ENCODE measurements at places on chromosomes 2 and 18. TPM values are rescaled to one million over a fixed set of nuclear protein-coding genes. Genes with fewer than 3 reads are reported as not detected.

GRCh38 chr18:49081511-49082155 is 130.9 kb upstream of the SMAD7 start:
- DNase-seq, result no peak

GRCh38 chr18:59547581-59548182 is 149.5 kb downstream of the CCBE1 start:
- DNase-seq, result no peak

DNA sequence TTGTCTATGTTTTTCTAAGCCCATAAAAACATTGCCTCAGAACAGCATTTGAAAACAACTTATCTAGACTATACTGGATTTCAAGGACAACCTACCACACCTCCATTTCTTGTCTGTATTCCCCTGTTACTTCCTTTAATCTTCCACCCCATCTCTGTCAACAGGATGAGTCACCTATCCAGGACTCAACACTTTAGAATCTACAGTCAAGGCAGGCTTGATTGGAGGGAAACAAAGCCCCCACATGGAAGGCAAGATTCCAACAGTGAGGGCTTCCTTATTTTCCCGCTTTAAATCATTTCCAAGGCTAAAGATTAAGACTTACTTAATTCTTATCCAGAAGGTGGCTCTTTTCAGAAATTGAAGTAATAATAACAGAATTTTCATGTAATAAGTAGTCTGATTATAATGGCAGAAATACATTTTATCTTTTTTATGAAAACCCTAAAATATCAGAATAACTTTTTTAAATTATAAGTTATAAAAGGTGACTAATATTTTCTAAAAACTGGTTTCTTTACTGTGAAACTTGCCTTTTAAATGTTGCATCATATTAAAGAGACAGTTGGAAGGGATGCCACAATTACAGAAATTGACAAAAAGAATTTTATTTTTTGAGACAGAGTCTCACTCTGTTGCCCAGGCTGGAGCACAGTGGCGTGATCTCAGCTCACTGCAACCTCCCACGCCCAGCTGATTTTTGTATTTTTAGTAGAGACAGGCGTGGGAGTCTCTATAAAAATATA is 138.7 kb upstream of the CCDC150 start:
- no peak for DNase-seq

GRCh38 chr2:142380372-142380771 is 249.6 kb upstream of the LRP1B start:
- no peak for DNase-seq

DNA sequence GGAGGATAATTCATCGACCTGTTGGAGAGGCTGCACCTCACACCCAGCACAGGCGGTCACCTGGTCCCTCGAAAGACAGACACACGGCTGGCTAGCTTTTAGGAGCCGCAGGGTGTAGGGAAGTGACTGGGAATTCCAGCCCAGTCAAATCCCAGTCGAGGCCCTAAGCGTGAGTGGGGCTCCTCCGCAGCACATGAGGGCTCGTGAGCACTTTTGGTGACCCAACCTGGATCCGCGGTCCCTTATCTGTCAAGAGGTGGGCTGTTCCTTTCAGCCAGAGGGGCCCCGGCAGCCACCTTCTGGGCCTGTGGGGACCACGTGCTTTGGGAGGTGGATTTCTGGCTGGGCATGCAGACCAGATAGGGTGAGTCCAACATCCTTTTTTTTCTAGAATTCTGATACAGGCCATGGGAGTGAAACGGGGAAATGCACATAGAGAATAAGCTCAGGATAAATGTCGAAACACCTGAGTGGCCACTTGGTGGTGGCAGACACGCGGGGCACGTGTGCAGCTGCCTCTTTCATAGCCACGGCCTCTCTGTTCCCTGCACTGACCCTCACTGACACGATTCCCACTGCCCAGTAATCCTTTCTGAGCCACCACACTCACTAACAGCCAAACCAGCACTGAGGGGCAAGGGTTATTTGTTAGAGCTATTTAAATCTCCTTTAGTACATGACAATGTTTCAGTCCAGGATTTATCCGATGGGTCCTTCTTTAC is 148.4 kb upstream of the PXDN start:
- no peak for DNase-seq

GRCh38 chr2:224142397-224143312 is 103.6 kb upstream of the SERPINE2 start:
- no peak for DNase-seq

GRCh38 chr18:74509856-74510769 is 13.9 kb downstream of the CNDP2 start:
- no peak for DNase-seq

Gene MYOM1
- total RNA-seq, result 16.1 TPM

Gene TXNDC2
- total RNA-seq, result 0.35 TPM

Gene CAPN14
- total RNA-seq, result 0.14 TPM

Measured in thoracic aorta (tissue), 2 donors.